Fibroblast of lung (primary cell): ENCODE measurements at places on chromosomes 6 and 20. TPM values are rescaled to one million over a fixed set of nuclear protein-coding genes. Genes with fewer than 3 reads are reported as not detected.

The SIRPB1 gene
- 0.17 and 1.0 TPM in 2 replicates for total RNA-seq

The MACROD2 gene
- total RNA-seq, result 1.0 and 1.7 TPM in 2 replicates

The ALDH8A1 gene
- total RNA-seq, result 0.26 and 0.50 TPM in 2 replicates

The SYNE1 gene
- 125 and 219 TPM in 2 replicates for total RNA-seq

The HDGFL1 gene
- total RNA-seq, result not detected in 2 replicates

DNA sequence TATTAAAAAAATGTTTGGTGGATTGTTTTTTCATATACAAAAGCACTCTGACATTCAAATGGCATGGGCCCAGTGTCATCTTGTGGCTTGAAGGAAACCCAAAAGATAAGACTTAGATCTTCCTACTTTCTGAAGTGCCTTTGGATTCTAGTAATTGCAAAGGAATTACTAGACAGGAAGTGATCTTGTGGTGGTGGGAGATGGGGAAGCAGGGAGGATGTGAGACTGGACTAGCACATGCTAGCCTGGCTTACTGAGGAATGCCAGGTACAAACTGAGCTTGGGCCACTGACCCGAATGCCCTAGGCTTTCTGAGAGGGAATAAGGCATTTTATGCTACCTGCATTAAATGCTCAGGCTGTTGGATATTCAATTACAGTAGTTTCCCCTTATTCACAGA is 59.0 kb downstream of the AFG1L start:
- H3K27ac ChIP-seq, result no peak overlapping the region
- no peaks in the 10 kb centered on the region for H3K36me3 ChIP-seq
- DNase-seq, result peak; percentile 54
- no peaks in the 10 kb centered on the region for H3K4me1 ChIP-seq

- H3K4me1 ChIP-seq, result no peaks in the 10 kb centered on the region
- peak; percentile 49 for DNase-seq
- H3K27me3 ChIP-seq, result no peaks in the 10 kb centered on the region
- no peak overlapping the region for H3K27ac ChIP-seq
Observed at GRCh38 chr6:165718491-165718891, 55.5 kb upstream of the PDE10A start.

GRCh38 chr20:32494483-32495216 is 90.5 kb downstream of the NOL4L start:
- no peak overlapping the region for H3K4me3 ChIP-seq
- H3K36me3 ChIP-seq, result no peaks in the 10 kb centered on the region
- H3K27ac ChIP-seq, result no peak overlapping the region
- no peaks in the 10 kb centered on the region for H3K27me3 ChIP-seq
- DNase-seq, result peak; percentile 49

GRCh38 chr20:35012227-35013069 is 56.8 kb downstream of the MYH7B start:
- H3K27me3 ChIP-seq, result no peaks in the 10 kb centered on the region
- H3K4me3 ChIP-seq, result no peak overlapping the region
- peaks cover 6% of the 10 kb centered on the region for H3K4me1 ChIP-seq
- no peak for DNase-seq
- peak overlapping the region; percentile 23 for H3K27ac ChIP-seq
